ENCODE measurements at places on chromosomes 2 and 18.
A peak's percentile ranks its signal among the peaks of the same experiment; 100 is the strongest.

GRCh38 chr2:15205562-15205961, 355.6 kb downstream of the NBAS start:
- no peak for DNase-seq

DNA sequence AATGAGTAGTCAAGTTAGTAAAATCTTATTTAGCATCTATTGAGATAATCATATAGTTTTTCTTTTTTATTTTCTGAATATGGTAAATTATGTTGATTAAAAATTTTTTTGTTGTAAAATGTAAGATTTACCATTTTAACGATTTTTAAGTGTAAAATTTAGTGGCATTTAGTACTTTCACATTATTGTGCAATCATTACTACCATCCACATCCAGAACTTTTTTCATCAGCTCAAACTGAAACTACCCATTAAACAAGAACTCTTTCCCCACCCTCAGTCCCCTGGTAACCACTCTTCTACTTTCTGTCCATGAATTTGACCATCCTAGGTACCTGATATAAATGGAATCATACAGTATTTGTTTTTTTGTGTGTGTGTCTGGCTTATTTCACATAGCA, 11.1 kb downstream of the RAB3GAP1 start:
- DNase-seq = no peak

- DNase-seq = no peak
Observed at GRCh38 chr18:23800902-23801301, 111.6 kb downstream of the LAMA3 start.

DNA sequence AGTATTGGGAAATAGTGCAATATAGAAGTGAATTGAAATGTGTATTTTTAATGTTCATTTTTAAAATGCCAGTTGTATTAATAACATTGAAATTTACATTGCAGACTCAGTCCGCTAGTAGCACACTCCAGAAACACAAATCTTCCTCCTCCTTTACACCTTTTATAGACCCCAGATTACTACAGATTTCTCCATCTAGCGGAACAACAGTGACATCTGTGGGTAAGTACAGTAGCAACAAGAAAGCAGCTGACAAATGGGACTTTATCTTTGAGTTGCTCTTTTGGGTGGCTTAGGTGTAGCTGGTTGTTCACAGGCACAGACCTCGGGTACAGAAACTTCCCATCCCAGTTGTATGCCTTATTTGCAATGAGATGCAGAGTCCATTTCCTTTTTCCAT, 118.2 kb upstream of the IL1R2 start:
- DNase-seq = no peak

DNA sequence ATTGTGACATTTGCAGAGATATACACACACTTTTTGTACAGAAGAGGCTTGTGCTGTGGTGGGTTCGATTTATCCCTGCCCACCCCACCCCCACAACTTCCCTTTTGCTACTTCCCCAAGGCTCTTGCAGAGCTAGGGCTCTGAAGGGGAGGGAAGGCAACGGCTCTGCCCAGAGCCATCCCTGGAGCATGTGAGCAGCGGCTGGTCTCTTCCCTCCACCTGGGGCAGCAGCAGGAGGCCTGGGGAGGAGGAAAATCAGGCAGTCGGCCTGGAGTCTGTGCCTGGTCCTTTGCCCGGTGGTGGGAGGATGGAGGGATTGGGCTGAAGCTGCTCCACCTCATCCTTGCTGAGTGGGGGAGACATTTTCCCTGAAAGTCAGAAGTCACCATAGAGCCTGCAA, 40.0 kb downstream of the STEAP3 start:
- DNase-seq = no peak

DNA sequence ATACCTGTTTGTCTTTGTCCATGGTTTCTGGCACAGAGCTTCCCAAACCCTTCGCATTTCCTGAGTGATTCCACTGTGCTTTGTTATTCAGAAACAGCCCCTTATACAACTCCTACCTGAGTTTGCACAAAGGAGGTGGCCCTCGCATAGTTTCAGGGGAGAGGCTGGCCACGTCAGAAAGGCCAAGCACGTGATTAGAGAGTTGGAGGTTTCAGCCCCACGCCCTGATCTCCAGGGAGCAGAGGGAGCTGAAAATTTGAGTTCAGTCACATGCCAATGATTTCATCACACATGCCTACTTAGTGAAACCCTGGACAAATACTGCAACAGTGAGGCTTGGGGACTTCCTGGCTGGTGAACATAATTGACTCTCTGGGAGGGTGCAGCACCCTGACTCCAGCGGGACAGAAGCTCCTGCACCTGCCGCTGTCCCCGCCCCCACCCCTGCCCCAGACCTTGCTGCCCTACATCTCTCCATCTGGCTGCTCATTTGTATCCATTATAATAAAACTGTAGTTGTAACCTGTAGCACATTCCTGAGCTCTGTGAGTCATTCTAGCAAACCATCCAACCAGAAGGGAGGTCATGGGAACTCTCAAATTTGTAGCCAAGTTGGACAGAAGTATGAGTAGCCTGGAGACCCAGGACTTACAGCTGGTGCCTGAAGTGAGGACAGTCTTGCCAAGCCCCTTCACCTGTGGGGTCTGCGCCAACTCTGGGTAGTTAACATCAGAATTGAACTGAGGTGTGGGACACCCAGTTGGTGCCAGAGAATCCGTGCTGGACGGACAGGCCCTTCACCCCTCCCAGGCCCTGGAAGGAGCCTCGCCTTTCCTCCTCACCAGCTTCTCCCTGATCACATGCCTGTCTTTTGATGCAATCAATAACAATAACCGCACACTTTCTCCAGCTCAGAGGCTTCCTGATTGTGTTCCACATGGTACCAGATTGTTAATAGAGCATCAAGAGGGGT, 224.3 kb downstream of the ANAPC1 start:
- no peak for DNase-seq

GRCh38 chr2:157810037-157810436, 66.1 kb downstream of the ACVR1 start:
- no peak for DNase-seq

DNA sequence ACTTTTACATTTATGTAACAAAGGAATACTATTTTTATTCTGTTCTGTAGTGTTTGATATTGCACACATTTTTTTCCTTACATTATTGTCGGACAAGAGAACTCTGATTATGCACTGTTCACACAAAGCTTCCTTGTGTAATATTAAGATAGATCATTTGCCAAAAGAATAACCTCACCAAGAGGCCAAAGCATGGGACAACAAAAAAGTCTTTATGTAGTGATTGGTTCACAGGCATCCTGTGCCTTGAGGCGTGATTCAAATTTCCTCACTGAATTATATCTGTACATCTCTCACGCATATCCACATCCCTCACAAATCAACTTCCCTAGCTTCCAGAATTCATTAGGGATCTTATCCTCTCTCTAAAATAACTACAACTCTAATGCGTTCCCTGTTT, 642.7 kb downstream of the NR4A2 start:
- peak; percentile 24 for DNase-seq

DNA sequence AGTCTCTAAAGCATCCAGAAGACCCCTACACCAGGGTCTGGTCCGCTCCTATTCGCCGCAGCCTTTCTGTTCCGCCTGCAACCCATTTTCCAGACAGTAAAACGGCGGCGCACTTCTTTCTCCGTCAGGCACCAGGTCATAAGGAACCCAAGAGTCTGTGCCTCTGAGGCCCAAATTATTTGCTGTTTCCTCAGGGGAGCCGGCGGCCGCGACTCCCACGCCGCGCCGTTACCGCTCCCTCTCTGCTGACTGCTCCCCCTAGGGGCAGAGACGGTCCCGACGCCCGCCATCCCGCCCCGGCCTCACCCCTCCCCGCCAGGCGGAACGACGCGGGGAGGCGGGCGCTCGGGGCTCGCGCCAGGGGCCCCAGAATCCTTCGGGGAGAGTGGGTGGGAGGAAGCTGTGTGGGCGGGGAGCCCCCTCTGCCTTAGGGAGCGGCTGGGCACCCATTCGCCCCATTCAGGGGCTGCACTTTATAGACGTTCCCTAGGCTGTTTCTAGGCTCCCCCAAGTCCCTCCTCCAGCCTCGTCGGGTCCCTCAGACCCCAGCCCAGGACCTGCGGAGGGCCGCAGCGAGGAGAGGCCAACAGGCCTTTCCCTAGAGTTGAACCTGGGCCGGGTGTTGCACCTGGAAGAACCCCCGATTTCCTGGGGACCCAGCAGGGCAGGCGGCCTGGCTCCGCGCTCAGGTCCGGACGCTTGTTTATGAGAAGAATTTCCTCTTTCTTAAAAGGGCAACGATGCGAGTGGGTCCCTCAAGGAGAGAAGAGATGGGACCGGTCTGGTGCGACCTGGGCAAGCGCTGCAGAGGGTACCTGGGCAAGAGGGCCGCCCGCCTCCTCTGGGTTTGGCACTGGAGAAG, 3.6 kb upstream of the CTDSP1 start:
- peak; percentile 89 for DNase-seq

DNA sequence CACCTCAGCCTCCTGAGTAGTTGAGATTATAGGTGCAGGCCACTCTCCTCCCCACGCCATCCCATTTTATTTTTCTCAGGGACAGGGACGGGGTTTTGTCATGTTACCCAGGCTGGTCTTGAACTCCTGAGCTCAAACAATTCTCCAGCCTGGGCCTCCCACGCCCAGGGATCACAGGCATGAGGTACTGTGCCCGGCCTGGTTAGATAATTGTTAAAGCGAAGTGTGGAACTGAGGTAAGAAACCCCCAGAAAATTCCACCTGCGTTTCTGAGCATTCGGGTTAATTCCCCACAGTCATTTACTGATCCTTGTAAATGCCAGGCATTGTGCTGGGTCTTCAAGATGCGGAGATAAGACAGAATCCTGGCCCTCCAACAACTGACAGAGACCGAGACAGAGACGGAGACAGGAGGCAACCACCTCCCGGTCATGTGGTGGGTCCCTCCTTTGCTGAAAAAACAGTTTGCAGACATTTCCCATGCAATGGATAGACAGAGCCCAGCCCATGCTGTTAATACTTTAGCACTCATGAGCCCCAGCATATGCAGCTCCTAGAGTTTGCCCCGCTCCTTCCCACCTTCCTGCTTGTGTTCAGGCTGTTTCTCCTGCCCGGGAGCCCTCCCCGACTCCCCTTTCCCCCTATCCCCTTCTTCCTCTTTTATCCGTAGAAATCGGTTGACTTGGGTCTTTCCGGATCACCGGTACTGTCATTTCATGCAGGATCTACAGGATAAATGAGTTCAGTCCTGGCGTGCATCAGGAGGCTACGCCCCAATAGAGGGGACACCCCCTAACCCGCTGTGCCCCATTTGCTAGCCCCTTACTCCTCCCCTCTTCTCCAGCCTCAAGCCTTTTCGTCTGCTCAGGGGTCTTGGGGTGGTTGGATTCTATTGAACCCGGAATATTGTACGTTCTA, 1.6 kb upstream of the RHOB start:
- DNase-seq = no peak

- no peak for DNase-seq
Observed at GRCh38 chr2:38203446-38203810, 127.5 kb upstream of the CYP1B1 start.

GRCh38 chr2:145323512-145323911, 803.6 kb upstream of the ZEB2 start:
- no peak for DNase-seq

DNA sequence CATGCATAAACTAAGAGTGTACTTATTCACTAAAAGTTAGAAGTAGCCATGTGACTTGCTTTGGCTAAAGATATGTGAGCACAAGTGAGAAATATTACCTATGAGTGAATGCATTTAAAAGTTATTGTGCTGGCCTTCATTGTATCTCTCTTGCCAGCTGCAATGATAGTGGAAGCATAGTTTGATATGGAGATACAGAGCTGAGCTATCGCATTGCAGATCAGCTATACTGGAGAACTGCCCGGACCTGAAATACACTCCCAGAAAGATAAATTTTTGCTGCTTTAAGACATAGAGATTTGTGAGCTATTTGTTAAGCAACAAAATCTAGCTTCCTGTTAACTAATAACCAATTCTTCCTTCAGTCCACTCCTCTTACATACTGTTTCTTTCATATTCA, 571.1 kb downstream of the CPS1 start:
- no peak for DNase-seq

GRCh38 chr18:51092117-51092516, 62.1 kb downstream of the SMAD4 start:
- DNase-seq = no peak

- peak; percentile 44 for DNase-seq
Observed at GRCh38 chr2:118779362-118779761, 68.1 kb downstream of the EN1 start.

GRCh38 chr2:10909050-10909995, 2.4 kb upstream of the KCNF1 start:
- DNase-seq = no peak

- no peak for DNase-seq
Observed at GRCh38 chr2:6535572-6535971, 330.1 kb downstream of the CMPK2 start.

DNA sequence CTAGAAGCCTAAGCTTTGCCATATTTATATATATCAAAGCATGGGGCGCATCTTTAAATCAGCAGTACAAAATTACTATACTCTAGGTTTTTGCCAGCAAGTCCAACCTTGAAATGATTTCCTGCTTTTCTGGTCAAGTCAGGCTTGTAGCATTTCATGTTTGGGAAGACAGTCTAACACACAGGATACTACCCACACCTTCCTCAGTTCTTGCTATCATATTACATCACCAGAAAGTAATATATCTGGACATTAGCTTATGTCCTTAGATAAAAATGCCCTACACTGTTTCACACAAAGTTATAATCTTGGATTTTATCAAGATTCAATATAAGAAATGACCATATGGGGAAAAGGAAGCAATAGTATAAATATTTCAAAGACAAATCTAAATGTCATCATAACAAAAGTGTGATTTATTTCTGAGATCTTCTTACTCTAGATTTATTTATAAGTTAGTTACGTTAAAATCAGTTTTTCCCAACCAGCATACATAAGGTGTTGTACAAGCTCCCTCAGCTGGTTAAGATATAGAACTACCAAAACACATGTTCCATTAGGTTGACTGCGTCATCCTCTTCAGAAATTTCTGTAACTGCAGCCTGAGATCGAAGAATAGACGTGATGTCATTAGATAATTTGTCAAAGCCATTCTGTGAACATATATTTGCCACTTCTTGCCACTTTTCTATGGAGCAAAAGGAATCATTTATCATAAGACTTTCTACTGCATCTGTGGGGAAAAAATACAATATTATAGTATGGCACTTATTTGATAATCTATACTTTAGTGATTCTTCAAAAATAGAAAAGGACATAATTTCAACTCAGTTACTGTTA, 56.6 kb downstream of the CLHC1 start:
- DNase-seq = no peak

DNA sequence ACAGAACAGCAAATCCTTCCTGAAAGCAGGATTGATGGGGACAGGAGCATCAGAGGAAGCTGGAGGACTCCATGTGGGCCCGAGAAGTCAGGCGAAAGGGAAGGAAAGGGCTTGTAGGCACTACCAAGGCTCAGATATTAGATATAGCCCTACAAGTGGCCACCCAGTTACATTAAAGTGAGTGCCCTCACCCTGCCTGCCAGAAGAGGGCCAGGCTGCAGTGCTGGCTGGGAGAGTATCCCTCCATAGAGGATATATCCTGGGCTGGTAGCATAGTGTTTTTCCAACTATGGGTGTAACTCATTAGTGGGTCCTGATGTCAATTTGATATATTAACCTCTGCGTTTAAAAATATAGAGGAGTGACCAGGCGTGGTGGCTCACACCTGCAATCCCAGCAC, 285.2 kb downstream of the MYCN start:
- DNase-seq = no peak
